ENCODE measurements at places on chromosomes 4 and X.

DNA sequence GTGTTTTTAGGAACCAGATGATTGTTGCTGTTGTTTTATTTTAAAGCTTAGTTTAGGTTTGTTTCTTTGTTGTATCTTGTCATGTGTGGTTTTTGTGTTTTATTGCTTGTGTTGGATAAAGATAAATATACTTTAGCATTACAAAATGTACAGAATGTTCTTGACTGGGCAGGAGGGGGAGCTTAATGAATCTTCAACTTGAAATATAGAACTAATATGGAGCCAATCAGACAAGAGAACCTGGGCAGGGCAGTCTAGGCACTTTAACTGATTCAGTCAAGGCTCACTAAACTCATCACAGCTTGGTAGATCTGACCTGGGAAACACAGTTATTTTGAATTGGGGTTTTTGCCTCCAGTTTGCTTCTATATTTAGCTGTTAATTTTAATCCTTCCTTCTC, 304.2 kb downstream of the ARHGAP24 start:
- no peak for DNase-seq

DNA sequence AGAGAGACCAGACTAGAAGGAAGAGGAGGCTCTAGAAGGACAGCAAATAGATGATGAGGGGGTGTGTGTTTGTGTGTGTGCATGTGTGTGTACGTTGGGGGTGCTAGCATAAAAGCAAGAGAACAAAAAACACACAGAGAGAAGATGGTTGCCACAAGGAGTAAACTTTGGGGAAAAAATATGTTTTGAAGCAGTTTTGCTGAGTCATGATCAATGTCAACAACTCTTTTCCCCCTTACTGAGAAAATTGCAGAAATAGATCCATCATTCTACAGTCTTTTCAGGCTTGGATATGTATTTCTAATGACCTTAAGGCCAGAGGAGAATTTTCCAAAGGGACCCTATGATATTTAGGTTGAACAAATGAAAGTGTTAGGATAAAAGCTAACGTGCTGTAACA, 89.0 kb upstream of the NHS start:
- DNase-seq, result no peak

- DNase-seq, result no peak
These were observed 131.9 kb downstream of the TBC1D19 start for GRCh38 chr4:26715636-26716242.

GRCh38 chr4:94758141-94758699, 465 bp downstream of the BMPR1B start:
- DNase-seq, result peak; percentile 35

DNA sequence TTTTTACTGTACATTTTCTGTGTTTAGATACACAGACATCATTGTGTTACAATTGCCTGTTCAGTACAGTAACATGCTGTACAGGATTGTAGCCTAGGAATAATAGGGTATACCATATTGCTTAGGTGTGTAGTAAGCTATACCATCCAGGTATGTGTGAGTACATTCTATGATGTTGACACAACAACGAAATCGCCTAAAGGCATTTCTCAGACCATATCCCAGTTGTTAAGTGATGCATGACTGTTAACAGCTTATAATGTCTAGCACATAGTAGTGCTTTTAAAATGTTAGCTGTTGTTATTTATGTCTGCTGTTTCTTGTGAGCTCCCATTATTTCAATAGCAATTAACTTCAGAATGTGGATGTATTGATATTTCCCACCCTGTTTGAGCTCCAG, 4.5 kb downstream of the PRRG1 start:
- no peak for DNase-seq

DNA sequence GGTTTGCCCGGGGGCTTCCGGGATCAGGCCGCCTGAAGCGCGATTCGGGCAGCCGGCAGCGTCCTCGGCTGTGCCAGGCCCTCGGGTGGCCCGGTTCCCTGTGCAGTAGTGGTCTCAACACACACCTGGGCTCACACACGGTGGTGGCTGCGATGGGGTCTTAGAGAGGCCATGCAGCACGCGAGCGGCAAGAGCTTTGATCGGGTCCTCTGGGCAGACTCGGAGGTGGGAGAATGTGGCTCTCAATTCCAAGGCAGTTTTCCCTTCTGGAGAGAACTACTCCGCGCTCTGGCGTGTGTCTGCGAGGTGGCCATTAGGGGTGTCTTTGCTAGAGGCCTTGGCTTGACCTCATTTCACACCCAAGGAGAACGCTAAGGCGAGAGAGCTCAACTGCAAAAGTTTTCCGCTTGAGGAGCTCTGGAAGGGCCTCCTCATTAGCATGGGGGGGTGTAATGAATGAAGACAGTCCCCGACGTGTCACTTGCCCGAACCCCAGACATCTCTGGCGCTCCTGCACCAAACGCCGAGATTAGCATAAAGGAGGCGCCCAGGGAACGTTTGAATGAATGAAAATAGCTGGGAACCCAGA, 771 bp upstream of the RBPJ start:
- DNase-seq, result no peak

GRCh38 chrX:45445745-45446412, 245.2 kb upstream of the DIPK2B start:
- DNase-seq, result no peak

DNA sequence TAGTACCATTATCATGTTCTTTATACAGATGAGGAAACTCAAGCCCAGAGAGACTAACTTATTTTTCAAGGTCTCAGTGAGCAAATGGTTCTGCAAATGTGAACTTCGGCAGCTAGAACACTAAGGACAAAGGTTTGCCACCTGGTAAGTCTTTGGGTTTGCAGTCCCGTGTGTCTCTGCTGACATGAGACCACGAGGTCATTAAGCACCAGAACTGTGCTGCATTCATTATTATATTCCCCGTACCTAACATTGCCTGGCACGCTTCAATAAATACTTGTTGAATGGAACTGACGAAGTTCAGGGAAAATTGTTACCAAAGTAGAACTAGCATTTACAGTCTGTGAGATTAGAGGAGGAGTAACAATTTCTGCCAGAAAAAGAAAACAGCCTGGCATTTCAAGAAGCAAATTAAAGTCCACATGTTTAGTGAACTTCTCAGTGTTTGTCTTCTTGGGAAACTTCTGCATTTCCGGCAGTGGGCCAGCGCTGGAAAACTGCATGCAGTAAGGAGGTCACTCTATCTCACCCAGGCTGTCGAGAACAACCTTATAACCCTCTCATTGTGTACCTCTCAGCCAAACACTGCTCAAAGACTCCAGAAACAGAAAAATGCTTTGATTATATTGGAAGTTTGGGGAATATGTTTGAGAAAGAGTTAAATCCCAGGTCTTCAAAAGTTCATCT, 67.4 kb upstream of the CPEB2 start:
- DNase-seq, result no peak

DNA sequence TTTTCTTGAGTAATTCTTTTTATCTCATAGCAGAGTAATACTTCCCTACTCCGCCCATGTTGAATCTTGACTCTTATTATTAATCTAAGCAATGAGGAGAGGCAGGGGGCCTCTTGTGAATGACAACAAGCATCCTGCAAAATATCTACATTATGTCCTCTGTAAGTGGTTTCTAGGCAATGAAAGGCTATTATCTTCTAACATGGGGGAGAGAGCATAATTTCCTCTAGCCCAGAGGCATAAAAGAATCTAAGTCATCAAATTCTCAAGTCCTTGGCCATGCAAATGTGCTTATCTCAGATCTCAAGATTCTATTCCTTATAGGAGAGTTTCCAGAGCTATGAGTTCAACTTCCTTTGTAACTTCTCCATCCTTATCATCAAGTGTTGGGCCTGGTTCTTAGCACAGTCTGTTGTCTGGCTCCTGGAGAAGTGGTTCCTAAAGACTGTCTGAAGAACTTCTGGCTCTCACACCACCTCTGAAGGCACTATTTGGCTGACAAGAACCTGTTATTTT, 423.1 kb upstream of the INTU start:
- no peak for DNase-seq

DNA sequence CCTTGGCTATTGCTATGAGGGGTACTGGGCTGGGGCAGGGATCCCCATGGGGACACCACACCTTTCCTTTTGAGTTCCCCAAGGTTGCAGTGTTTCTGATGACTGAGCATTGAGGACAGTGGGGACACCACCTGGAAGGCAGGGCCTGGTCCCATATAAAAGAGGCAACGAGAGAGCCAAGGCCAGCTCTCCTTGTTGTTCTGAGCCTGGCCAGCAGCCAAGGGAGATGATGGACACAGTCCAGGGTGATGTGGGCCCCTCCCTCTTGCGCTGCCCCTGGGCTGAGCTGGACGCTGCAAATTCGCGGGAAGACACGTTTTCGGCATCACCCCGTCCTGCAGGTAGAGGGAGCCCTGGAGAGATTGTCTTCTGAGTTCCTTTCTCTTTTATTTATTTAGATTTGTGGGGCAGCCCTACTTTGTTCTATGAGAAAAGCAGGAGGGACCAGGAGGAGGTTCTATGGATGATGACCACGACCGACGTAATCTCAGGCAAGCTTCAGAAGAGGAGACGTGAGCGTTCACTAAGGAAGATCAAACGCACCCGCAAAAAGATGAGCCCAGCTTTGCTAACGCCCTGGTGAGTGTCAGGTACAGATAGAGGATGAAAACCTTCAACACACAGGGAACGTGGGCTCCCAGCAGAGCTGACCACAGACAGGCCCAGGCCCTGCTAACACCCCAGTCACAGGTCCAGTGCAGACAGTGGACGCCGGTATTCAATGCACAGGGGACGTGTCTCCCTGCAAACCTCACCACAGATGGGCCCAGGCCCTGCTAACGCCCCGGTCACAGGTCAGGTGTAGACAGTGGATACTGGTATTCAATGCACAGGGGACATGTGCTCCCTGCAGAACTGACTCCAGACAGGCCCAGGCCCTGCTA, 97.4 kb downstream of the SHOX start:
- DNase-seq, result no peak

DNA sequence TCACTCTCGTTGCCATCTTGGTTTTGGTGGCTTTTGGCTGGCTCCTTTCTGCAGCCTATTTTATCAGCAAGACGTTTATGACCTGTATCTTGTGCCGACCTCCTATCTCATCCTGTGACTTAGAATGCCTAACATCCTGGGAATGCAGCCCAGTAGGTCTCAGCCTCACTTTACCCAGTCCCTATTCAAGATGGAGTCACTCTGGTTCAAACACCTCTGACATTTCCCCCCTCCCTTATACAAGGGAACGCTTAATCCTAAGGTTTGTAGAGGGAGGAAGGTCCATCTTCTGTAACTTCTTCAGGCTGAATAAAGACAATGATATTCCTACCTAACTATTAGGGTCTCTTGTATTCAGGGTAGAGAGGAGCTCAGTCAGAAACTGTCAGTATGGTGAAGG, 79.3 kb upstream of the SPANXB1 start:
- no peak for DNase-seq

- no peak for DNase-seq
These were observed 478.4 kb upstream of the FAM241A start for GRCh38 chr4:111666826-111667360.

Measured in activated T-cell treated with anti-CD3 and anti-CD28 coated beads, Interleukin-2, amount 50 U/mL, for 24 hours (primary cell).